ENCODE measurements at places on chromosomes 1 and 21.

GRCh38 chr1:235411489-235412486, 44.6 kb downstream of the TBCE start:
- DNase-seq = no peak

DNA sequence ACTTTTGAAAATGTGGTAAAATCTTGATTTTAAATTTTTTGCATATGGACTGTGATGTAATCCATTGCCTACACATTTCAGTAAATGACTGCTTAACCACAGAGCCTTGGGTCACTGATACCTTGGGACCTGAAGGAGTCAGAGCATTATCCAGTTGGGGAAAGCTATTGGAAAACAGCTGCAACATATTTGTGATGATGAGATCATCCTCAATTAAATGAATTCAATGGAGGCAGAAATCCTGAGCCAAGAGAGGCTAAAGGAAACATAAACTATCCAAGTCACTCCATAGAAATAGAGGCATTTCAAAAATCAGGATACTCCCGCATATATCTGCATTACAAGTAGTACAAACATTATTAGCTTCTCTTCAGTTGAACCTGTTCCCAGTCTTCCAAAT, 99.8 kb upstream of the PRMT6 start:
- no peak for DNase-seq

- DNase-seq = no peak
Measured at GRCh38 chr1:182279724-182280503, 111.7 kb downstream of the GLUL start.

- DNase-seq = no peak
Measured at GRCh38 chr21:42652527-42653230, 742 bp upstream of the PDE9A start.

- no peak for DNase-seq
Measured at GRCh38 chr1:227945891-227946623, 1.7 kb downstream of the WNT9A start.

DNA sequence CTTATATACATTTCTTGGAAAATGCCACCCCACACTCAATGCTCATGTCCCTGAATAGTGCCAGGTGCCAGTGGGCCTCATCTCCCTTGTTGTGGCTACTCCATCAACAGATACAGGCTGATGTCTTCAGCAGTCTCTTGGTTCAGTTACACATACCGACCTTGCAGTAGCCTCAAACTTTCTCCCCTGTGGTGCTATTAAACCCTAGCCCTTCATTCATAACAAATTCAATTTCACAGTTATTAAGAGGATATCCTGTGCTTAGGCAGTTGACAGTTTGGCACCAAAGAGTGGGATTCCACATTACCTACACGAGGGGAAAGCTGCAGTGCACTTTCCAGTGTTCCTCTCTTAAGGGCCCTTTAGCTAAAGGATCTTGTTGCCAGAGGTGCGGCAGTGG, 35.9 kb upstream of the CAMK1G start:
- DNase-seq = no peak

DNA sequence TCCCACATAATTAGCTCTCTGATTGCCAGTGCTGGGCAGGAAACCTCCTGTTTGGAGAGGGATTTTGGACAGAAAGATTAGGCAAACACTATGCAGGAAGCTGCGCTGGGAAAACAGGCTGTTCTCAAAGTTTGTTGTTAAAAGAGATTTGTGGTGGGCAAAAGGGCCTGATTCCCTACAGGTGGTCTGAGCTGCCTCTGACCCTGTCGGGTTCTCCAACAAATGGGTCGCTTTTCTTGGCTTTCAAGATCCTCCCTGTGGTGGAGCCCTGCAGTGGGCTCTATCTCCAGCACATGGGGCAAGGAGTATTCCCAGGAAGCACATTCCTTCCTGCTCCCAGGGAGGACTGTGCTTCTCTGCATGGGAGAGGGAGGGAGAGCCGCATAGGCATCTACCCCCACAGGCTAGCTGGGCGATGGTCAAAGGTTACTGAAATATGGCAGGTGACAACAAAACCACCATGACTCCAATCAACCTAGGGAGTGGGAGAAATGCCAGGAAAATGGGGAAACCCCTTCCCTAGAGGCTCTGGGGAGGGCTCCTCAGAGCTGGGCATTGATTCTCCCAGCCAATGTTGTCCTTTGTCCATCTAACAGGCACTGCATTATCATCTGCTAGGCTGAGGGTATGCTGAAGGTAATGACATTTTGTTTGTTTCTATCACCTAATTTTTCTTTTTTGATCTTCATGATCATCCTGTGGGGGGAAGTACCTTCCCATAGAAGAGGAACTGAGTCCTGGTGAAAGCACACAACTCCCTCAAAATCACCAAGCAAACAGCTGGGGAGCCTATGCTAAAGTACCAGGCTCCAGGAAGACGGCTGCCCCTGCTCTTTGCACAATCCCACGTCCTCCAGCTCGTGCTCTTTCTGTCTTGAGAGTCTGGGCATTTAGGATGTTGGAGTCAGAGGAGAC, 85.3 kb downstream of the PLXNA2 start:
- DNase-seq = no peak

- no peak for DNase-seq
Measured at GRCh38 chr1:218575079-218575478, 229.9 kb downstream of the TGFB2 start.

DNA sequence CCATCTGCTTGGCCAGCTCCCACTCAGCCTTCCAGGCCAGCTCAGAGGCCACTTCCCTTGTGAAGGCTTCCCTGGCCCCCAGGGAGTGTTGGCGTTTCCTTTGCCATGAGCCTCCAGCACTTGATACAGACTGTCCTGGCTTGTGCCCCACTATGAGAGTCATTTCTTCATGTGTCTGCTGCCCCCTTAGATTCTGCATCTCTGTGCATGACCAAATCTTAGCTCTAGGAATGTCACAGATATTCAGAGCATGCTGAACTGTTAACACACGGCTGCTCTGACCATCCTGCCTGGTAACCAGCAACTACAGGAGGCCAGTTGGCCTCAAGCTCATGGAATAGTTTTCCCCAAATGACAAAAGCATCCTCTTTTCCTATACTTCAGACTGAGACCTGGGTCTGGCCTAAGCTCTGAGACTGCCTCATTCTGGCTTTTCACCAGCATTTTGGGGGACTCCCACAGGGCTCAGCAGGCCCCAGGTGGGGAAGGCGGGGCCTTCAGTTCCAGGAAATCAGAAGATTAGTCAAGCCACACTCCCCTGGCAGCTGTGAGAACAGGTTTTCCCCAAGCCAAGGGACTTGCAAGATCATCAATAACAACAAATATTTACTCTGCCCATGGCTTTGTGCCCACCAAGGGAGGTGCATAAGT, 182.6 kb upstream of the EDN2 start:
- DNase-seq = peak; percentile 87

DNA sequence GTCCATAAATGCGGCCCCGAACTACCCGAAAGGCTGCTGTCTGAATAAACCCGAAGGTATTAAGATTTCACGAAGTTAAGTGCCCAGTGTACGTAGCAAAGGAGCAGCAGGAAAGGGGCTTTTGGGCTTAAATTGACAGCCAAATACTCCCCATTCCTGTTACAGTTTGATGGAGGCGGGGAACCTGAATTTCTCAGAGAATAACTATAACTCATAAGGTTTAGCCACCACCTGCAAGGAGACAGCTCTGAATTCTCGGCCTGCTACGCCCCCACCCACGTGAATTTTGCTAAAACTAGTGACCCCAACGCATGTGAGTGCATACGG, 5.2 kb downstream of the GFI1 start:
- DNase-seq = no peak

- no peak for DNase-seq
Measured at GRCh38 chr1:14482784-14483450, 115.6 kb upstream of the KAZN start.

- no peak for DNase-seq
Measured at GRCh38 chr1:70205071-70205433, 327 bp downstream of the LRRC40 start.

GRCh38 chr1:38870996-38871395, 2.2 kb downstream of the MYCBP start:
- DNase-seq = peak; percentile 16

DNA sequence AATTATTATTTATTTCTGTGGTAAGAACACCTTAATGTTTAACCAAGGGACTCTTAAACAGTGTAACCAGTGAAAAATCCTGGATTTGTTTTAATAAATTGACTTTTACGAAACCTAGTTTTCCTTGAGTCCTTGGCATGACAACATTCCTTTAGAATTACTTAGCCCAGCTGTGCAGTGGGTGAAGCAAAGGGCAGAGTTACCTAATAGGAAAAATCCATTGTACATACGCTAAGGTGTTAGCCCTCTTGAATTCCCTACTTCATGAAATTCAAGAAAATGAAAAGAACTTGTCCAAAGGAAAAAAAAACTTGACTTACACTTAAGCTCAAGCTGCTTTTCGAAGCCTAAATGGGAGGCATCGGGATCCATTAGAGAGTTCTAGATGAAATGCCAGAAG, 852.0 kb upstream of the ADAMTS5 start:
- no peak for DNase-seq

DNA sequence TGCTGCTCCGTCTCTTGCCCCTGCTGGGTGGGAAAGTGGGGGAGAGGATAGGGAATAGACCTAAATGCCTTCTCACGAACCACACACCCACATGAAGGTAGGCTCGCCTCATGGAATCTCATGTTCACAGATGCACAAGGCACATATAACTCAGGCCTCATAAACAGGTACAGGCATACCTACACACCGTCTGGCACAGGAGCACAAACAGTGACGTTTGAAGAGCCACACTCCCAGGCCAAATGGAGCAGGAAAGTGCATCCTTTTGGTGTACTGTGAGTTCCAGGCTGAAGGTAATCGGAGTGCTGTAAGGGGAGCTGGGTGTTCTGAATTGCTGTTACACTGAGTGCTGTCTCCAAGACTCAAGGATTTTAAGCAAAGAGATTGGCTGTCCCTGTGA, 13.1 kb downstream of the UTP11 start:
- no peak for DNase-seq

DNA sequence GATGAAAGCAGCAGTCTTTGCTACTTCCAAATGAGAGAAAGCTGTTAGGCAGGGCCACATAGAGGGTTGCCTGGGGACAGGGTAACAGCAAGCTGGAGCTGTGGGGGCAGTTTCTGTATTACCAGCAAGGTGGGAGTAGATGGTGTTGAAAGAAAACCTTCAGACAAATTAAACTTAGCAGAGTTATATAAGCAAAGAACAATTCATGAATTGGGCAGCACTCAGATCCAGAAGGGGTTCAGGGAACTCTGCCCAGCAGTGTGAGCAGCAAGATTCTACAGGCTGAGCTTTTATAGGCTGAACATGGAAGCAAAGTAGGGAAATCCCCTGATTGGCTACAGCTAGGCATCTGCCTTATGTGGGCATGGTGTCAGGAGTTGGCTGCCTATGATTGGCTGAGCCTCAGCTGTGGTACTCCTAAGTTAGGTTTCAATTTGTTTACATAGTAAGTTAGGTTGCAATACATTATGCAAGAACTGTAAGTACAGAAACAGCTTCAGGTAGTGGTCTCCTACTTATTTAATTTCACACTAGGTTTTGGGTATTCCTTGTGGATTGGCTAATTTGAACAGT, 64.1 kb upstream of the TMPRSS2 start:
- peak; percentile 13 for DNase-seq

DNA sequence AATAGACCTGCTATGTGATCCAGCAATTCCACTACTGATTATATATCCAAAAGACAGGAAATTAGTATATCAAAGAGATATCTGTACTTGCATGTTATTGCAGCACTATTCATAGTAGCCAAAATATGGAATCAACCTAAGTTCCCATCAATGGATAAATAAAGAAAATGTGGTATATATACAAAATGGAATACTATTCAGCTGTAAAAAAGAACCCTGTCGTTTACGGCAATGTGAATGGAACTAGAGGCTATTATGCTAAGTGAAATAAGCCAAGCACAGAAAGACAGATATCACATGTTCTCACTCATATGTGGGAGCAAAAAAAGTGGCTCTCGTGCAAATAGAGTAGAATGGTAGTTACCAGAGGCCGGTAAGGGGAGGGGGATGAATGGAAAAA, 9.2 kb downstream of the DNAH14 start:
- DNase-seq = no peak

GRCh38 chr1:198577444-198577843, 37.0 kb upstream of the ATP6V1G3 start:
- DNase-seq = no peak

- no peak for DNase-seq
Measured at GRCh38 chr1:214902636-214903320, 179.8 kb upstream of the KCNK2 start.

DNA sequence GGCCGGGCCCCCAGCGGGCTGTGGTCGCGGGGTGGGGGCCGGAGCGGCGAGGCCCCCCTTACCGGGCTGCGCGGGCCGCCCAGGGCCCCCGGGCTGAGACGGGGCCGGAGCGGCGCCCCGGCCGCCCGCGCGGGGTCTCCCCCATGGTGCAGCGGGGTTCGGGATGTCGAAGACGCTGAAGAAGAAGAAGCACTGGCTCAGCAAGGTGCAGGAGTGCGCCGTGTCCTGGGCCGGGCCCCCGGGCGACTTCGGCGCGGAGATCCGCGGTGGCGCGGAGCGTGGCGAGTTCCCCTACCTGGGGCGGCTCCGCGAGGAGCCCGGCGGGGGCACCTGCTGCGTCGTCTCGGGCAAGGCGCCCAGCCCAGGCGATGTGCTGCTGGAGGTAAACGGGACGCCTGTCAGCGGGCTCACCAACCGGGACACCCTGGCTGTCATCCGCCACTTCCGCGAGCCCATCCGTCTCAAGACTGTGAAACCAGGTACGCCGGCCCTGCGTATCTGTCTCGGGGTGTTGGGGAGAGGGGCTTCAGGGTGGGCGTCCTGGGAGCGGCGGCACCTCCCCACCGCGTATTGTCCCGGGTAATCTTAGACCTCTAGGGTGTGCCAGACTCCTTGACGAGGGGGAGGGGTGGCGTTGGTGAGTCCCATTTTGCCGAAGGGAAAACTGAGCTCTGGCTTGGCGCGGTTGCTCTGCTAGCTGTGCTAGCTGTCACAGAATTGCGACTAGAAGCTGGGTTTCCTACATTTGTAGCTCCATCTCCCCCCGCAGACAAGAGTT, 745 bp downstream of the MAGI3 start:
- DNase-seq = peak; percentile 63

GRCh38 chr1:161071886-161072371, 2.2 kb upstream of the ARHGAP30 start:
- peak; percentile 79 for DNase-seq

- DNase-seq = no peak
Measured at GRCh38 chr1:212862111-212862690, 4.1 kb downstream of the FLVCR1 start.

- DNase-seq = peak; percentile 83
Measured at GRCh38 chr1:93707956-93708355, 26.3 kb upstream of the BCAR3 start.

DNA sequence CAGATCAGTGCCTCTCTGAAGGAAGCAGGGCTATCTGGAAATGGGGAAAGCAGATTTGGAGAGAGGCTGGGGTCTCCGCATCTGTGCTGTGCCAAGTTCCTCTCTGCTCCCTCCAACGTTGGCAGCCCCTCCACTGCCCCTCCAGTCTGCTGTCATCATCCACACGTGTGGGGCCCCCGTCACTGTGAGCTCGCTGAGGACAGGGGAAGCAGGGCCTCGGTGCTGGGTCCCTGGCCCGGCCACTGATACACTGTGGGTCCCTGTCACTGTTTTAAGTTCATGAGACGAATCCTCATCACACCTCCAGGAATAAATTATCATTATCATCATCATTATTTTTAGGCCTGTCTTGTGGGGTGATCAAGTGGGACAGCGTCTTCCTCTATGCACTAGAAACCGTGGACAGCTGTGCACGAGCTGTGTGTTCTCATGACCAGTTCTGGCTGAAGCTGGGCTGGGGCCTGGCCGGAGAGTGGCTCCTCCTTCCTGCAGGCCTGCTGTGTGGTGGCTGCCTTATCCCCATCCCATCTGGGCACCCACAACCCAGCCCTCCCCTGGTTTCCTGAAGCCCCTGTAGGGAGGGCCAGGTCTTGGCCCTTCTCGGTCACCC, 52.2 kb downstream of the DMRTB1 start:
- DNase-seq = no peak

Data from GM12865 (cell line).